ENCODE measurements at places on chromosomes 16 and 17. TPM values are rescaled to one million over a fixed set of nuclear protein-coding genes. Genes with fewer than 3 reads are reported as not detected.

Gene KRTAP2-2
- not detected for polyA plus RNA-seq

Gene MEOX1
- polyA plus RNA-seq, result 6.7 TPM

Gene CD300E
- 0.09 TPM for polyA plus RNA-seq

Gene ATP1B2
- polyA plus RNA-seq, result 0.51 TPM

Gene ITGB4
- polyA plus RNA-seq, result 1.5 TPM

Gene CRHR1
- 0.09 TPM for polyA plus RNA-seq

Gene COX6A2
- 1,633 TPM for polyA plus RNA-seq

Gene OGFOD3
- polyA plus RNA-seq, result 30.4 TPM

Gene SPNS1
- 46.9 TPM for polyA plus RNA-seq

Gene PABPN1L
- not detected for polyA plus RNA-seq

Gene CA5A
- not detected for polyA plus RNA-seq

Gene PMFBP1
- polyA plus RNA-seq, result 0.37 TPM

Gene RHBDL3
- polyA plus RNA-seq, result 0.06 TPM

Gene ALDH3A1
- polyA plus RNA-seq, result 0.12 TPM

Gene PRR14
- 26.8 TPM for polyA plus RNA-seq

Gene PYDC1
- polyA plus RNA-seq, result not detected

Gene CBX8
- polyA plus RNA-seq, result 1.3 TPM

Gene LITAFD
- not detected for polyA plus RNA-seq

Gene ZNF624
- 0.53 TPM for polyA plus RNA-seq

Gene RAB11FIP4
- 0.04 TPM for polyA plus RNA-seq

Gene CCL5
- 0.42 TPM for polyA plus RNA-seq

Gene TMEM98
- polyA plus RNA-seq, result 3.6 TPM

Gene UBB
- 700 TPM for polyA plus RNA-seq

Gene SPNS2
- polyA plus RNA-seq, result 10.6 TPM

Gene CLEC3A
- polyA plus RNA-seq, result not detected

Gene TNP2
- polyA plus RNA-seq, result not detected

Gene DNAI2
- polyA plus RNA-seq, result not detected

Gene MGAT5B
- polyA plus RNA-seq, result 0.03 TPM

Gene KRTAP2-3
- polyA plus RNA-seq, result not detected

Gene C17orf67
- polyA plus RNA-seq, result not detected

Gene SAMD14
- polyA plus RNA-seq, result 0.64 TPM

Gene LIG3
- 17.6 TPM for polyA plus RNA-seq

Gene KRTAP9-8
- not detected for polyA plus RNA-seq

Gene CPHXL2
- polyA plus RNA-seq, result not detected

Gene PRCD
- polyA plus RNA-seq, result 1.2 TPM

Gene SP2
- 7.2 TPM for polyA plus RNA-seq

Gene CENPT
- 19.9 TPM for polyA plus RNA-seq

Gene SCO1
- 17.5 TPM for polyA plus RNA-seq

Gene CCDC137
- polyA plus RNA-seq, result 28.5 TPM

Gene KRT23
- polyA plus RNA-seq, result not detected

Gene DPEP2
- 0.23 TPM for polyA plus RNA-seq

Gene SLC47A1
- polyA plus RNA-seq, result 20.7 TPM

Gene LHX1
- polyA plus RNA-seq, result not detected

Measured in psoas muscle (tissue), 8 donors.